ENCODE measurements at places on chromosomes 11 and 22.

DNA sequence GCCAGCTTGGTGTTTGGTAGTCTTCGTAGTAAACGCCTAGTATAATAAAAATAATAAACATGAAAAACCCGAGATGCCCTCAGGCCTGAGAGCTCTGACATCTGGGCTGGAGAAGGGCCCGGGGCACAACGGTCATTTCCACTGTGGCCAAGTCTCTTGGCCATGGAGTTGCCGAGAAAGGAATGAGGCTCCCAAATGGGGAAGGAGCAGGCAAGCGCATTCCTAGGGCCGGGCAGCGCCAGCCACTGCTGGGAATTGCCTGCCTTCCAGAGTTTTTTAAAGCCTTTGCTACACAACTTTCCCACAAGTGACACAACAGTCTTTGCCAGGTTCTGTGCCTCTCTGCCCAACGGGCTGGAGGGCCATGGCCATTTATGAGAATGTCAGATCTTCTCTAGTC is 103.4 kb downstream of the NAV2 start:
- no peak for DNase-seq

DNA sequence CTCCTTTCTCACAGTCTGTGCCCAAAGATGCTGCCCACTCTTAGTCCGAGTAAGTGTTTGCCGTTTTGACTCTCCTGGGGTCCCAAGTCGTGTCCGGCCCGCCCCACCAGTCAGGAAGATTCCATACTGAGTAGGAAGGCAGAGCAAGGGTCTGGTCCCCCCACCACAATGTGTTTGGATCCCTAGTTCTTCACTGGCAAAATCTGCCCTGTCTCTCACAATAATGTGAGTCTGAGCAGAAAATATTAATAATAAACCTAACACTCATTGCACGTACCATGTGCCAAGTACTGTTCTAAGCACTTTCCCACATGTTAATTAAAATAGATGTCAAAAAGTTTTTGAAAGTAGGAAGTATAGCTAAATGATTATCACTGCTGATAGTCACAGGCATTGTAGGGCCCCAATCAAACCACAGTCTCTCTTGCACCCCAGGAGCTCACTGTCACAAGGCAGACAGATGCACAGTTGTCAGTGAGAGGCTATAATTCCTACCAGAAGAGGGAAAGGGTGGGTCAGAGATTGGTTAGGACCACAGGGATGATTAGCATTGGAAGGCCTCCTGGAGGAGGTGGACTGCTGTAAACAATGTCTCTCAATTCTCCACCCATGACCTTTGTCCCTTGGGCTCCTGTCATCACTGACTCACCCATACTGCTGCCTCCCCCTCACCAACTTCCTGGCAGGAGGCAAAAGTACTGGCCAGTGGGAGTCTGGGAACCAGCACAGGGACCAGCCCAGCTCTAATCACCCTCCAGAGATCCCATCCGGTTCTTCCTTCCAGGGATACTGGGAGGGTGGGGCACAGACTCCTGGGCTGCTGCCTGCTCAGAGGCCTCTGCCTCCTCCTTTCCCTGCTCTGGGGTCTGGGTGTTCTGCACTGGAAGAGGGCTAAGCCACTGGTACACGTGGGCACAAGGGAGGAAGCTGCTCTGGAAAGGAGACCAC is 1.0 kb upstream of the POLD4 start:
- DNase-seq, result peak; percentile 98

- no peak for DNase-seq
Measured at GRCh38 chr22:34763496-34763895, 302.5 kb upstream of the ISX start.

- no peak for DNase-seq
Measured at GRCh38 chr11:69369210-69369825, 75.4 kb downstream of the MYEOV start.

DNA sequence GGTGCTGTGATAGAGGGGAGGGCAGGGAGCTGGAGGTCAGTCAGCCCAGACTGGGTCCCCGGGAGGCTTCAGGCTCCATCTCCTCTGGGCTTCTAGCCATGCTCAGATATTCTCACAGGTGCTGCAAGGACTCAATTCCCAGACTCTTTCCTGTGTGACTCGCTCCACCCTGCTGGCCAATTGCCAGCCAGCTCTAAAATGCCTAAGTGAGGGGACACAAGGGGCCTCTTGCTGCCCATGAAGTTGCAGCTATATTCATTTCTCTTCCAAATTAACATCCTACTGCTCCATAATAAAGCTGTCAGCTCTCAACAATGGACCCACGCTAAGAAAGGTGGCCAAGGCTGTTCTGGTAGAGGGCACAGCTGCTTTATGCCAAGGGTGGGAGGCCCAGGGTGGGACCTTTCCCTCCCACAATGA is 101.5 kb downstream of the PLEKHA7 start:
- DNase-seq, result no peak

DNA sequence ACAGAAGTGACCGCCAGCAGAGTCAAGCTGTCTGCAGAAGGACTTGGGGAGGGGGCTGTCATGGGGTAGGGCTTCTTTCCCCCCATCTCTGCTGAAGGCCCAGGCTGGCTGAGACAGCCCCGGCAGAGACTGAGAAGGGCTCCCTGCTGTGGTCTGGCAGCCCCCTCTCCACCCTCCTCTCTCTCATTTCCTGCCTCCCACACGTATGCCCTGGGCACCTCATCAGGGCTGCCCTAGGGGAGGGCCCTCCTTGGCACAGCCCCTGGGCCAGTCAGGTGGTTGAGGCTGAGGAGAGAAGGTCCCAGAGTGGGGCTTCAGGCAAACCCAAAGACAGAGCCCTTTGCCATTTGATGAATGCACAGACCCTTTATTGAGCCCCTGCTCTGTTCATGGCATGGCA is 3.6 kb downstream of the RASD2 start:
- DNase-seq, result no peak

- DNase-seq, result no peak
Measured at GRCh38 chr11:86773513-86774252, 26.7 kb upstream of the PRSS23 start.

DNA sequence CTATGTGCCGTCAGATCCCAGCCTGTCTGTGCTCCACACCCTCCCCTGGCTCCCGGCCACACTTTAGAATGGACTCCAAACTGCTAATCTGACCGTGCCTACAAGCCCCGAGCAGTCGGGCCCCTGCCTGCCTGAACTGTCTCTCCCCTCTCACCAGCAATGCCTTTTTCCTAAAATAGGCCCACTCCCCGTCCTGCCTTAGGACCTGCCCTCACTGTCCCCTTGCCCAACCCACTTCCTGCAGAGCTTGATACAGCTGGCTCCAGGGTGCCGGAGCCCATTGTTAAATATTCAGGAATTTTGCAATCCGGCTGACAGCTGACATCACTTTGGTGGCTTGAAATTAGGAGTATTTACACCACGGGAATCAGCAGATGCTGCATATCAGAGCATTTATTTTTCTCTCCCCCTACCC is 21.4 kb downstream of the MN1 start:
- DNase-seq, result no peak

DNA sequence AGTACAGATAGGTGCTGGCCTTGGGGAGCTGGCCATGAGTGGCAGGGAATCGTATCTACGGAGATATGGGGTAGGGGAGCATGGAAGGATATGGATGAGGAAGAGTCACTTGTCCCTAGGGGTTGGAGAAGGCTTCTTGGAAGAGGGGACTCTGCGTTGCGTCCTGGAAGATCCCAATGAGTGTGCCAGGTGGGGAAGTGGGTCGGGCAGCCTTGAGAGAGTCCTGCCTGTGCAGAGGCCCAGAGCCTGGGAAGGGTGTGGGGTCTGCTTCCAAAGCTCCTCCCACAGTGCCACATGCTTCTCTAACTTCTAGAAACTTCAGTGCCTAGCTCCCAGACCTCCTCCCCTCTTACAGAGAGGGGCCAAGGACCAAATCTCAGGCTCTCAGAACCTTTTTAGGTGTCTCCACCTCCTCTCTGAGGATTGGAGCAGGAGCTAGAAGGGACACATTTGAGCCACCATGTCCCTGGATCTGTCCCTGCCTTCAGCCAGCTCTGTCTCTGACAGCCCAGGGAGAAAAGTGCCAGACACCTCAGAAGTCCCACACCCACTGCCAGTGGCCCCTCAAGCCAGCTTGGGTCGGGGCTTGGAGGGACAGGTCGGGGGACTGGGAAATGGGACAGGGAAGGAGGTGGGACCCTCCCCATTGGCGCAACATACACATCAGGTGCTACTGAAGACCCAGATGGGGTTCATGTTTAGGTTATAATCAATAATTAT is 11.0 kb downstream of the RHBDD3 start:
- no peak for DNase-seq

GRCh38 chr11:81092522-81092921 is 1641.1 kb downstream of the FAM181B start:
- DNase-seq, result no peak

GRCh38 chr11:64524158-64524527 is 66.9 kb upstream of the SLC22A12 start:
- no peak for DNase-seq

GRCh38 chr11:35605706-35606105 is 12.6 kb upstream of the FJX1 start:
- no peak for DNase-seq

GRCh38 chr22:43313244-43313889 is 29.8 kb downstream of the SCUBE1 start:
- no peak for DNase-seq

GRCh38 chr22:44438481-44439131 is 59.4 kb downstream of the RTL6 start:
- DNase-seq, result peak; percentile 49

DNA sequence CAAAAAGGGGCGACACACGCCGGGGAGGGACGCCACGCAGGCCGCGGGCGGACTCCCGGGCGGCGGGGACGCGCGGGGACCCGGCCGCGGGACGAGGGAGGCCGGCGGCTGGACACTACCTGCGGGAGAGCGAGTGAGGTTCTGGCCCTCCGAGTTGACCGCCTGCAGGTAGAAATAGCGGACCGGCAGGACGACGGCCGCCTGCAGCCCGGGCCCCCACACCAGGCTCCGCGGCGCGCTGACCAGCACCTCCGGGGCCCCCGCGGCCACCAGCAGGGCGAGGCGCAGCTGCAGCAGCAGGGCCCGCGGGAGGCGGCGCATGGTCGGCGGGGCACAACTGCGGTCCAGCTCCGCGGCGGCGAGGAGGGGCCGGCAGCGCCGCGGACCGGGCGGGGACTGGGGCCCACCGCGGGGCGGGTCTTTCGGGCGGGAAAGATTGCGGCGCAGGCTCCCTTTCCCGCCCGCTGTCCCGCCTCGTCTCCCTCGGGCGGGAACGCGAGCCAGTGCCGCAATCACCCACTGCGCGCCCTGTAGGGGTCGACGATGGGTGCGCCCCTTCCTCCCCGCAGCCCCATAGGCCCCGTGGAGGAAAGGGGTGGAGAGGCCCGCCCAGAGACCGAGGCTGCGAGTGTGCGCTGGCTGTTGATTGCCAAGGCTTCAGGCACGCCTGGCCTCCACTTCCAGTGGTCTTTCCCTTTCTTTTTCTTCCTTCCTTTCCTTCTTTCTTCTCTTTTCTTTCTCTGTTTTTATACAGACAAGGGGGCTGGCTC is at the start of gene POGLUT3:
Gene POGLUT3, minus strand, starts transcription at position 339 of the 770 bp plus-strand sequence. Its CDS starts 18 bp downstream, at position 321.
- DNase-seq, result peak; percentile 89
